Stimulated activated naive CD8-positive, alpha-beta T cell treated with anti-CD3 and anti-CD28 coated beads, Interleukin-15, amount 100 ng/mL, for 72 hours (primary cell): ENCODE measurements at places on chromosomes 6 and 20.

- no peak for DNase-seq
Observed at GRCh38 chr20:50256577-50256976, 65.9 kb downstream of the CEBPB start.

GRCh38 chr6:80456724-80457438 lies 350.4 kb downstream of the BCKDHB start:
- no peak for DNase-seq

- DNase-seq: no peak
Observed at GRCh38 chr6:162443101-162443500, 284.5 kb downstream of the PRKN start.

DNA sequence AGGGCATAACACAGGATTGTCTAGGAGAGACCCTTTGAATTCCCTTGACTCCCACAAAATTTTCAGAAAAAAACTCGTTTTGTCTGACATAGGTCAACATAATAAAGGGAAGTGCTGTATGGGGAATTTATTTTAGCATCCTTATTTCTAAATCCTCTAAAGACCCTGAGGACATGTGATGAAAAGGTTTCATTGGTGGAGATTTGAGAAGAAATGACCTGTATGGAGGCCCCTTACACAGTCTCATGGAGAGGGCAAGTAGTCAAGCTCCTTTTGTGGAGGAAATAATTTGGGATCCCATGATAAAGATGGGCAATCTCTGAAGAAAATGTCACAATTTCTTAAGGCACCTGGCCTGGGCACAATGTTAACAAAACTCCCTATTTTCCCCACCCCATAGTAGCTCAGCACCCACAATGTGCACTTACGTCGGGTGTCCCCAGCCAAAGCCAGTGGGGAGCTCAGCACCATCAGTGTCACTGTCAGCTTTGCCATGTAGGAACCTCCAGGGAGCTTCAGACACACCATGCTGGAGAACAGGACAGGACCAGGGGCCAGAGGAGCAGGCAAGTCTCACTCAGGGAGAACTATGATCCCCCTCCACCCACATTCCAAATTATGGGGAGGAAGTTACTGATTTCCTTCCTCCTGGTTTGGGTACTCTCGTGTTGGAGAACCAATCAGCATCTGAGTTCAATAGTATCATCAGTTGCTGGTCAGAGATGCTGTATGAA lies at the start of gene HLA-DRB5:
TSS of gene HLA-DRB5 (minus strand) at position 591 of the 734 bp plus-strand sequence. CDS start at position 528, 63 bp downstream.
- DNase-seq: peak; percentile 1

DNA sequence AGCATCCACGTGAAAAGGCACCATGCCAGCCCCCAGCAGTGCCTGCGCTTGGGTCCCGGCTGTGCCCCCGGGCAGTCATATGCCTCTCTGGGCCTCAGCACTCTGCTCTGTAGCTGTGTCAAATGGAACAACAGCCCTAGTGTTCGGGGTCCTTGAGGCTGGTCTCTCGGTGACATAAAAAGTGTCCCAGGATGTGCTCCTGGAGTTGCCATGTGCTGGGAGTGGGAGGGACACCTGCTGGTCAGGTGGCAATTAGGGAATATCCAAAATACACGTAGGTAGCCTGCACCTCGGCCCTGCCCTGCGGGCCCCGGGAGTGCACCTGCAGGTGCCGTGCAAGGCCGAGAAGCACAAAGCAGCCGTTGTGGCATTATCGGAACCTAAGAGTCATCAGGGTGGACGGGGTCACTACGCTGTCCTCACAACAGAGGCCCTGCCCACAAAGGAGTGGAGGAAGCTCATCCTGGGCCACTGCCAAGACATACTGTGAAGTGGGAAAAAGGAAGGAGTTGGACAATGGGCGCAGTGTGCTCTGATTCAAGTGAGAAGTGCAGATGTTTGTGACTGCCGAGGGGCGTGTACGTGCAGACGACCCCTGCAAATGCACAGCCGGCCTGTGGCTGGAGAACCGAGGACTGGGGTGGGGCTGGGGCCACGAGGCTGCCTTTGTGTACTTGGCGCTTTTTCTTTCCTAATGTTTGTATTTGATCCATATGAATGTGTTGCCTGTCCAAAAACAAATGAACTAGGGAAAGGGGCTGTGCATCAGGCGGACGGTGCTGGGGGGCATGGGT lies 24.6 kb downstream of the SLCO4A1 start:
- no peak for DNase-seq

DNA sequence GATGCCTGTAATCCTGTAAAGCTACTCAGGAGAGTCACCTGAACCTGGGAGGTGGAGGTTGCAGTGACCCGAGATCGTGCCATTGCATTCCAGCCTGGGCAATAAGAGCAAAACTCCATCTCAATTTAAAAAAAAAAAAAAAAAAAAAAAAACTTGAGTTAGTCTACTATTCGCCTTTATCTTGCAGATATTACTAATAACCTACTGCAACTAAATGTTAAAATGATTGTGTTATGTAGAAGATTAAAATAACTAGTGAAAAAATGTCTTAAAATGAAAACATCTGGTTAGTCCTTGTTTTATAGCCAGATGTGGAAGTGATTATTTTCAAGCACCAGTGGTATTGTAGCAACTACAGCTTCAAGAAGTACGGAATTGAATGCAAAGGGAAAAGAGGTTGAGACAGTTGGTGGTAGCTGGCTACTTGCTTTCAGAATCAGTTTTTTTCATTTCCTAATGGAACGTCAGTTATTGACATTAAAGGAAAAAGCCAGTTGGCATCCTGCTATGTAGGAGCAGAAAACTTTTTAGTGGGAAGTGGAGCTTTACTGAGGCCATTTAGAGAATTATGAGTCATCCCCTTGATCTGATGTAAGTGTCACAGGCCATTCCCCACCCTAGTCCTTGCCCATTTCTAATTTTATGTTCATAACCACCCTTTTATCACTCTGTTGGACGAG lies 43.8 kb upstream of the DYNLRB1 start:
- no peak for DNase-seq

DNA sequence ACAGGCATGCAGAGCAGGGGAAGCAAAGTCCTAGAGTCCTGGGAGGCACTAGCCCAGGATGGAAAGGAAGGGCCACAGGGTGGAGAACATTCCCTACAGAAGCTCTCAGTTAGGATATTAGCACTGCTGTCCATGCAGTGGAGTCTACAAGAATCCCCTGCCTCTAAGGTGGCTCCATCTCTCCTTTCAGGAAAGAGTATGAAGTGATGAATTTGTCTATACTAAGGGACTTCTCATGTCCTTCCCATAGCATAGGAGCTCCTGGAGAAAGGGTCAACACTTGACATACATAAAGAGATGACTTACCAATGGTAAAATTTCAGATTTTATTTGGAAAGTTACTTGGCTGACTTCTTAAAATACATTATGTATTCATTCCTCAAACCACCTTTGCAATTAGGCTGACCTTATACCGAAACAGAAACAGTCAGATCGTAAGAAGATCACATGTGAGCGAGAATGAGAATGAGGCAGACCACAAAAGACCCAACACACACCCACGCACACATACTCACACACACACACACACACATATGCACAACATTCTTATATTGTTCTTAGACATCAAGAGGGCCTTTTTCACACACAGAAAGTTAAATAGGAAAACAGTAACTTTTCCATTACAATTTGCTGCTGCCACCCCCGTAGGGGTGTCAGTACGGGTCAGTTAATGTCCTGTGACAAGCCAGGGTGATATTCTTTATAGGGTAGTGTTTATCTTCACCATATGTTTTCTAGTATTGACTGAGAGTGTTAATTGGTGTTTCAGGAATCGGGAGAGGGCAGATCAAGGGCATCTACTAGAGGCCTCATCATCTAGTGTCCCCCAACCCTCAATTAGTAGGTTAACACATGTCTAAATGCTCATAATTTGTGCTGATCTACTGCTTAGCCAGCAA lies 159.4 kb downstream of the FAXC start:
- peak; percentile 19 for DNase-seq

DNA sequence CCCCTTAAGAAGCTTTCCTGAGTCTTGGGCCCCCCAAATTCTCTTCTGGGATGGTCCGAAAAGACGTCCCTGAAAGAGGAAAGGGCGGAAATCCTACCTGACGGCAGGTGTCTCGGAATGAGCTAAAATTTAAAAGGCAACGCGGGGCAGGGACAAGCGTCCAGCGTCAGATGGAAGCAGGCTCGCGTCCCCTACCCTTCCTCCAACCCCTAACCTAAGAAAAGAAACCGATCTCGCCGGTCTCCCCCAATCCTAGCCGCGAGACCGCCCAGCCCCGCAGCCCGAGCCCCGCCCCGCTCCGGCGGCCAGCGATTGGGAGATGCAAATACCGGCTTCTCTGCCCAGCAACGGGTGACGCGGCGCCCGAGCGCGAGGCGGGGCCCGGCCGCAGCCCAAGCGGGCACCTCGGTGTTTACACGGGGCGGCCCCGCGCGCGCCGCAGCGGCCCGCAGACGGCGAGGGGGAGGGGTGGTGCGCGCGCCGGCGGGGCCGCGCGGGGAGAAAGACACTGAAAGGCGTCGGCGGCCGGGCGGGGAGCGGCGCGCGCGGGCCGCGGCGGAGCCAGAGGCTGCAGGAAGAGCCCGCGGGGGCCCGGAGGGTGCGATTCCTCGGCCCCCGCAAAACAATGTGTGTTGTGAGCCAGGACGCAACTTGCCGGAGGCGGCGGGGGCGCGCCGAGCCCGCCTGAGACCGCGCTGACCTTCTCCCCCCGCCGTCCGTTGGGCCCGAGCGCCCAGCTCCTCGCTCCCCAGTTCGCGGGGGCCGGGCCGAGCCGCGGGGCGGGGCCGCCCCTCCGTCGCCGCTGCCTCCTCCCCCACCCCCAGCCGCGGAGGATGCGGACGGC lies at the start of gene SOX12:
TSS of gene SOX12 (plus strand) at position 508 of the 844 bp plus-strand sequence. CDS start 373 bp downstream, outside the sequence.
- DNase-seq: peak; percentile 94

DNA sequence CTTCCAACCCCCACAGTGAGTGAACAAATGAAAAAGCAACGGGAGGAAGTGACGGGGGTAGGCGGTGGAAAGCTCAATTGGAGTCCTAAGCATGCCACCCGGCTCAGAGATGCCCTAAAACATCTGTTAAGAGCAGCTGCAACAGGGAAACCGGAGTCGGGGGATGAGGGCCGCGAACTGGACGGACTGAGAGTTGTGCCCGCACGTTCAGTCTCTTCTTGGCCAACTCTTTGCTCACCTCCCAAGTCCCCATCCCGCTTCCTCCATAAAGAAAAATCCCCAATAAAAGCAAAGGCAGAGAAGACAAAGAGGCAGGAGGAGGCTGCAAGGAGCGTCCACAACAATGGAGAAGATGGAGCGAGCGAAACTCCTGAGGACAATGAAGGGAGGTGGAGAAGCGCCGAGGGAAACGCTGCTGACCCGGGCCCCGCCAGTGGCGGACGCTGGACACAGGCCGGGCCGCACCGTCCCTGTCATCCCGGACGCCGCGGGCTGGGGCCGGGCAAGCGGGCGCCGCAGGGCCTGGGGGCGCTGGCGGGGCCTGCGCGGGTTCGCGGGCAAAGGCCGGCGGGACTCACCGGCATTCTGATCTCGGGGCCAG lies 600 bp downstream of the SEC63 start:
- DNase-seq: peak; percentile 52

- peak; percentile 23 for DNase-seq
Observed at GRCh38 chr6:127518710-127519468, at the start of gene MTCL3. Gene MTCL3 (minus strand): TSS chr6:127519335.

GRCh38 chr6:136921381-136921935 lies 643 bp upstream of the SLC35D3 start:
- DNase-seq: peak; percentile 11

- no peak for DNase-seq
Observed at GRCh38 chr6:161882196-161882765, 608.4 kb upstream of the AGPAT4 start.

- DNase-seq: peak; percentile 35
Observed at GRCh38 chr6:27650620-27651370, 177.9 kb upstream of the ZNF184 start.

- no peak for DNase-seq
Observed at GRCh38 chr20:61599541-61599992, 347.5 kb downstream of the CDH4 start.

- DNase-seq: no peak
Observed at GRCh38 chr20:53087037-53087777, 115.0 kb downstream of the TSHZ2 start.

GRCh38 chr6:35297601-35298481 lies at the start of gene DEF6:
Gene DEF6 (plus strand): TSS chr6:35297818. CDS start chr6:35297857, 39 bp downstream.
- DNase-seq: peak; percentile 83
